ENCODE measurements at places on chromosomes 5 and 9.

DNA sequence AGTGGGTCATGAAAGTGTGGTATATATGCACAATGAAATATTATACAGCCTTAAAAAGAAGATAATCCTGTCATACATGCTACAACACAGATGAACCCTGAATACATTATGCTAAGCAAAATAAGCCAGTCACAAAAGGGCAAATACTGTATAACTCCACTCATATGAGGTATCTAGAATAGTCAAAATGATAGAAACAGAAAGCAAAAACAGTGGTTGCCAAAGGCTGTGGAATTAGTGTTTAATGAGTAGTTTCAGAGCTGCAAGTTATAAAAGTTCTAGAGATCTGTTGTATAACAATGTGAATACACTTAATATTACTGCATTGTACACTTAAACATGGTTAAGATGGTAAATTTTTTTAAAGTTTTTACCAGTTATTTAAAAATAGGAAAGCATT, 135.0 kb downstream of the OXCT1 start:
- no peak for DNase-seq

DNA sequence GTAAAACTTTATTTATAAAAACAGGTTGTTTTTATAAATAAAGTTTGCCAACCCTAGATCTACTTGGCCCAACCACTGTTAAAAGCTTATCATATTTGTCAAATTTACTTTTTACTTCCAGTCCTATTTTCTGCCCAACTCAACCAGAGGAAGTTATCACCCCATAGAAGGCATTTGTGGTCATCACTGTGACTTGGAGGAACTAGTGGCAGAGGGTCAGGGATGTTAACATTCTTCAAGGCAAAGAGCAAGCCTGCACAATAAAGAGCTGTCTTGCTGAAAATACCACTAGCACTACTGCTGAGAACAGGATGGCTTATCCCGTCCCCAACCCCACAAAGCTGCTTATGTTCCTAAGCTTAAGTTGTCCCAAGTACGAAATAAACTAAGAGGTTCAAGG, 22.3 kb downstream of the TTC33 start:
- DNase-seq: no peak

- no peak for DNase-seq
These were observed 1216.2 kb downstream of the MAT2B start for GRCh38 chr5:164721656-164722055.

DNA sequence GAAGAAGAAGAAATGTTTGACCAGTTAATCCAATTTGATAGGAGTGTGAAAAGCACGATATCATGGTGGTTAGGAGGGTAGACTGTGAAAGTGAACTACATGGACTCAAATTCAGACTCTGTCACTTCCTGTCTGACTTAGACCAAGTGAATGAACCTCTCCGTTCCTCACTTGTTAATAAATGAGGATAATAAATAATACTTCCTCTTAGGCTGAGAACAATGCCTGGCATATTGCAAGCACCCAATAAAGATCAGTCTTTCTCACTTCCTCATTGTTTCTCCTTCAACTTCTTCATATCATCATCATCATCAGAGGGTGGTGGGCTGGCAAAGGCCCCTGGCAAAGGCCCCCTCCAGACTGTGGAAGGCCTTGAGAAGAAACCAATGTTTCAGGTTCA, 148.7 kb downstream of the CDK5RAP2 start:
- DNase-seq: no peak

- no peak for DNase-seq
These were observed 93.0 kb downstream of the FANCC start for GRCh38 chr9:95224376-95225019.

DNA sequence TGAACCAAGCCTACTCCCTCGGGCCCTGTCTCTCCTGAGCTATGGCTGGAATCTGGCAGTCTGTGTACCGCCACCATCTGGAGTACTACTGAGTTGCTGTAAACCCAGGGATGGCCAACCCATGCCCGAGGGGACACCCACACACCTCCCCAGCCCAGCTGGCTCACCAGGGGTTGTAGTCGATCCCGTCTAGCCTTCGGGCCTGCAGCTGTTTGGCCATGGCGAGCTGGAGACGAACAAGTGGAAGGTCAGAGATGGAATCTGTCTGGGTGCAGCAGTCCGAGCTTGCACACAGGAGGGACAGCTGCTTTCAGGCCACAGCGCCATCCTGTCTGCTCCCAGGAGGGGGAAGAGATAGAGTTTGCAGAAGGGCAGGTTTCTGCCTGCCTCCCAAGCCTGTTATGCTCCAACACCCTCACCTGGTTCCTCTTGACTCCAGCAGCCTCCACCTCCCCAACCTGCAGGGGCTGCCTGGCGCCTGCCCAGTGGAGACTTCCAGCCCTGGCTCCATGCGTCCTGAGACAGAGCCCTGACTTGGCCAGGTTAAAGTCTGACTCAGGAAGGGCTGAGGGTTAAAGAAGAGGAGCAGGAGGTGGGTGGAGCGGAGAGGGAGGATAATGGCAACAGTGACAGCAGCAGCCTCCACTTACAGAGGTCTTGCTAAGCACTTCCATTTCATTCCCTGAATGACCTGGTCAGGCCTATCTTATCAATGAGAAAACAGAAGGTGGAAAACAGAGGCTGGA, 15.8 kb upstream of the SPOUT1 start:
- DNase-seq: no peak

GRCh38 chr5:83590966-83591365, 119.4 kb downstream of the VCAN start:
- DNase-seq: no peak

- DNase-seq: no peak
These were observed 148.4 kb downstream of the C5orf15 start for GRCh38 chr5:133819977-133820471.

DNA sequence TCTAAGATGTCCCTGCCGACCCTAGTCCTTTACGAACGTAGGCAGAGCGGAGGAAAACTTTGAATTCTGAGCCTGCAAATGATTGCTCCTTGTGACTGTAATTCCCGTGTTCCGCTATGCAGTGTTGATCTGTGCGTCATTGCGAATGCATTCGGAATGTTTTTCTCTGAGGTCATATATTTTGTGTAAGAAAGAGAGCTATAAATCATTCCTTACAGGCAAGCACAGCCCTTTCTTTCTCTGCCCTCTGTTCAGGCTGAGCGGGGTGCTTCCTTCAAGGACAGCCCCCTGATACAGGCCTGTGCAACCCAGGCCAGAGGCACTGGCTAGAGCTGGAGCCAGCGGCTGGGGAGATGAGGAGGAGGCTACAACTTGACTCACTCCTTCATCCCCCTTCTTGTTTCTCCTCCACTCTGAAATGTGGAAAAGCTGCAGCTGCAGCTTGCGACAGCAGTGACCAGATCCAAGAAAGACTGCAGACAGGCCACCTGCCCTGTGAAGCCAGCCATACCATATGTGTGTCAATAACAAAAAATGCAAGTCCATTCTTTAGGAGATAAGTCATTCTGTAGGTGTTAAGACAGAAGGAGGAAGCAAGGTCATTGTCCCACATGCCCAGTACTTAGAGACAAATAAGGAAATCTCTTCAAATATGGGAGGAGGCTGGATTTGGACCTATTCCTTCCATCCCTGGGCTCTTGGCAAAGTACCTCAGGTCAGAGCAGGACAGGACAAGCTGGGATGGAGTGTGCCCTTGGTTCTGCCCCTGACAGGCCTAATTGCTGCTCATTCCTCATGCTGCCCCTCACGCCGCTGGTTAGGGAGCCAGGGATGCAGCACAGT, 345.7 kb upstream of the WWC1 start:
- DNase-seq: no peak

GRCh38 chr9:98071737-98072136, 15.2 kb downstream of the NANS start:
- no peak for DNase-seq

DNA sequence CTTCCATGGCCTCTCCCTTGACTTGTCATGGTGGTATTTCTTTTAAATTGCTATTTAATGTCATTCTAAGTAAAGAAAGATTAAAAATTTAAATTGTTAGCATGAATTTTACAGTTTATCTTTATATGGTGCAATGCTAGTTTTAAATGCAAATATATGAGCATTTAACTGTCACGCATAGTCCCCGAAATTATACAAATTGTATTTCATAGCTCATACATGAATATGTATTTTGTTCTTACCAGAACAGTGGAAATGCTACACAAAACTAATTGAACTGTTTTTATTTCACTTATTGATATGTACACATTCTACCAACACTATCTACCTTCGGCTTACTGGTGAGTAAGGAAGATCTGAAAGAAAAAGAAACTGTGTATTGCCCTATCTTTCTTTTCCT, 125.8 kb downstream of the CARTPT start:
- no peak for DNase-seq

- no peak for DNase-seq
These were observed 138.5 kb downstream of the TTLL11 start for GRCh38 chr9:121954477-121955140.

DNA sequence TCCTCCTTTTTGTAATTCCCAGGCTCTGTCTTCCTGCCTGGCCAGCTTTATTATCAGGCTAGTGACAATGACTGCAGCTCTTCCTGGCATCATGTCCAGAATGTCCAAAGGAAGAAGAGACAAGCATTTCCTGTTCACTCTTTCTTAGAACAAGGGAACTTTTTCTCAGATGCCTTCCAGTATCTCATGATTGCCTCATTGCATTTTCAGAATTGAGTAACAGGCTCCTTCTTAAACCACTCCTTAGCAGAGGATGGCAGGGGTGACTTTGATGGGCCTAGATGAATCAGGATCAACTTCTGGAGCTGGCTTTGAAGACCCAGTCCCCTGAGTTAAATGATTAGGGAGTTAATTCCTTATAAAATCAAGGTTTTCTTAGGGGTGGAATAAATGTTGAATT, 92.9 kb upstream of the RASGRF2 start:
- DNase-seq: no peak

- DNase-seq: no peak
These were observed 254.1 kb downstream of the PJA2 start for GRCh38 chr5:109155625-109156024.

DNA sequence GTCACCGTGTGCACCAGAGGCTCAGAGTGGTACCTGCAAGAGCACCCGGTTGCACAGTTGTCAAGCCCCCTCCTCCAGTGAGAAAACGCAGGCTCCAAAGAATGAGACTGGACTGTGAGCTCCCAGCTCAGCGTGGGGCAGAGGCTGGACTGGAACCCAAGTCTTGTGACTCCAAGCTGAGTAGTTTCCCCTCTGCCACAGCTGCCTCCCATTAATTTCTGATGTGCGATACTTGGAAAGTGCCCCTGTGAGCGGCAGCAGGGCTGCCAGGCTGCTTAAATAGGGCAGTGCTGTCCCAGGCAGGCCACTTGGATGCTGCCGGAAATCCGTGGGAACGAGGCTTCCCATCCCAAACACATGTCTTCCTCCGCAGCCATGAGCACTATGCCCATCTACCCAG, 62.2 kb upstream of the ANGPTL2 start:
- no peak for DNase-seq

GRCh38 chr9:86507212-86507630, 153.0 kb upstream of the TUT7 start:
- DNase-seq: no peak

DNA sequence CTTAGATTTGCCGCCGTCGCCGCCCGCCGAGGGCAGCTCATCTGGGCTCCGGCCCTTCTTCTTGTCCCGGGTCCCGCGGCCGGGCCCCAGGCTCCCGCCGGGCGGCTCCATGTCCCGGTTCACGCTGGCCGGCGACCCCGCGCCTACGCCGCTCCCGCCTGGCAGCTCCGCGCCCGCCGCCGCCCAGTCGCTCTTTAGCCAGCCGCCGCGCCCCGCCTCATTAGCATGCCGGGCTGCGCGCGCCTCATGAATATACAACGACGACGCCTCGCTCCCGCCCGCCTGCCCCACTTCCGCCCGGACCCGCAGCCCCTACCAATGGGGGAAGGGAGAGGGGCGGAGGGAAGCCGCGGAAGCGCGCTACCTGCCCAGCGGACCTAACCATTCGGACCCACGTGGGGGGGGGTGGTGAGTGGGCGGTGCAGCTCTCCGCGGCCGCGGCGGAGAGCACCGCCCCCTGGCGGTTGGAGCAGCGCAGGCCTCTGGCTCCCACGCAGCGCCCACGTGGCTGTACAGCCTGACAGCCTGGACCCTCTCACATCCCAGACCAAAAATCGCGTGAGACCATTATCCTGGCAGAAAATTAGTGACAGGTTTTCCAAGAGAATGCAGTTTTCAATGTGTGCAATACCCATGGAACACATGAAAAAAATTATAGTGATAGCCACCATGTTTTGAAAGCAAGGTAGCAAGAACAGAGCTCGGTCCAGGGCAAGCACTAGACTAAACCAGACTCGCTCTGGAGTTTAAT, at the start of gene DIAPH1:
TSS of gene DIAPH1 (minus strand) at position 197 of the 751 bp plus-strand sequence. CDS start at position 111, 86 bp downstream.
- peak; percentile 95 for DNase-seq

DNA sequence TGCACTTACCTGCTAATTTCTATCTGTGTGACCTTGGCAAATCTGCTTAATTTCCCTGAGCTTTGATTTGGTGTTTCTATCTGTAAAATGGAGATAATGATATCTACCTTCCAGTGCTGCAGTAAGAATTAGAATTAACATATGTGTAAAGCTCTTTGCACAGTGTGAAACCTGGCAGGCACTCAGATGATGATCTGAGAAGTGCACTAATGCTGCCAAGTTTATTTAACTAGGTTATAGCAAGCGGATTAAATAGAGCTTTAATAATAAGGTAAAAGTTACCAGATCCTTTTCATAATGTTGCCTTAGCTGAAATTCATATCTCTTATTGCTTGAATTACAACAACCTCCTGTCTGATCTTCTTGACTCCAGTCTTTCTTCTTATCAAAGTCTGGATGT, 315.3 kb upstream of the CD180 start:
- DNase-seq: no peak

DNA sequence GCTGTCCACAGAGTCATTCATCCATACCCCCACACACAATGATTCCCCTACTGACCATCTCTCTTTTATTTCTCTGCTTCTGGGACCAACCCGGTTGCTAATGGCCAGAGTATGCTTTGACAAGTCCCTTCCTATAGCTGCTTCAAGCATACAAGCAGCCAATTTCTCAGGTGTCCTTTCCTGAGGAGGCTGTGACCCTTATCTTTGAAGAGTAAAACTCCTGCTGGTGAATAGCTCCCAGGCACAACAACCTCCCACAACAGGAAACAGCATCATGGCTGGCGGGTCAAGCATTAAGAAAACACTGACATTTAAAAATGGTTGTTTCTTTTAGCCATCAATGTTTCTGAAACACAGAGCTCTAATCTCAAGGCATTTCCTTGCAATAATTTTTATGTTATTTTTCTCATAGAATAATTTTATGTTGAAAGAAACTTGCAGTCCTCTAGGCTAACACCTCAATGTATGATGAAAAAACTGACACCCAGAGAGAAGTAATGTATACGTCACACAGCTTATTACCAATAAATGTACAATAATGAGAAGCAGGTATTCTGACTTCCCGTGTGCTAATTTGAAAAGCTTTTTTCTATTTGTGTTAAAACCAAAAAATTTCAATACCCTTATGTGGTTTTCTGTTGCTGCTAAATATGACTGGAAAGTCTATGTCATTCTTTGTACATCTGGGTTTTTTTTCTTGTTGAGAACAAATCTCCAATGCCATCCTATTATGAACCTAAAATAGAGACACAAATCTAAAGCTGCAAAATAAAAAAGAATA, 7.5 kb upstream of the PAM start:
- DNase-seq: no peak

- DNase-seq: no peak
These were observed 90.7 kb downstream of the MEF2C start for GRCh38 chr5:88792144-88792840.

GRCh38 chr9:81108391-81108790, 581.0 kb downstream of the TLE1 start:
- DNase-seq: no peak

- DNase-seq: no peak
These were observed at the start of gene LRRC19 for GRCh38 chr9:27005491-27005890. Gene LRRC19, minus strand, starts transcription at chr9:27005672. Its CDS starts 5,978 bp downstream, at chr9:26999694.

GRCh38 chr9:71567890-71568289, 200.4 kb downstream of the CEMIP2 start:
- DNase-seq: no peak

- no peak for DNase-seq
These were observed 2.2 kb upstream of the GARIN3 start for GRCh38 chr5:157168286-157168685.

Data from RKO (cell line).